ENCODE measurements at places on chromosomes 4 and X.

DNA sequence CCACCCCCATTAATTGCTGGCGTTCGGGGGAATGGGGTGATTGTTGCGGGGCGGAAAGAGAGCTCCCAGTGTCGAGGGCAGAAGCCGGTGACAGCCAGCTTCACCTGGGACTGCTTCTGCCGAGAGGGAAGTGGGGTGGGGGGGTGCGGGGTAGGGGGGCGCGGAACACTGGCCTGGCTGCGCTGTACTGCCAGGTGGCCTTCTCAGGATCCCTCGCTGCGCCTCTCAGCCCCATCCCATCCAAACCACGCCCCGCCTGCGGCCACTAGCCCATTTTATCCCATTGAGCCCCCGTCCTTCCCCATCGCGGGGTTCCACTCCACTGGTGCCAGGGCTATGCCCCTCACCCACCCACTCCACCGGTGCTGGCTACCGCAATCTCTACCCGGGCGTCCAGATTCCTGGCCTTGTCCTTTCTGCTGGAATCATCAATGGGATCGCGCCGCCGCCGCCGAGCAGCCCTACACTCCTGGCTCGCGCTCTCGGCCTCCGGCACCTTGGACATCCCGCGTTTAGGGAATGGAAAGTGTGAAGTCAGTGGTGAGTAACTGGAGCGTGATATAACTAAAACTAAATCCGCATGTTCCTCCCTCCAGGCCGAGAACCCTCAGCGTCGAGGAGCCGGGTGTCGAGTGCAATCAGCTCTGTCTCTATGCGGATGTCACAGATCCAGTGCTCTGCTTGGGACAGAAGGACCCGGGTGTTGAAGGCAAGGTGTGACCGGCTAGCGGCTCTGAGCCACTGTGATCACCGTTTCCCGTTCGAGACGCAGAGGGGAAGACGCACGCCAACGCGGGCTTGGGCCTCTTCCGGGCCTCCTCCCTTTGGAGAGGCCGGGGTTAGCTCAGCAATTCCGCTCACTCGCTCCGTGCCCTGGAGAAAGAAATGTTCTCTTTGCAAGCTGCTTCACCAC, 20.5 kb downstream of the NKX3-2 start:
- DNase-seq = no peak

- DNase-seq = no peak
Measured at GRCh38 chr4:154577324-154577723, 13.2 kb downstream of the FGA start.

- DNase-seq = no peak
Measured at GRCh38 chr4:161359491-161359890, 804.3 kb downstream of the FSTL5 start.

GRCh38 chr4:94369046-94369445, 26.4 kb upstream of the HPGDS start:
- DNase-seq = no peak

DNA sequence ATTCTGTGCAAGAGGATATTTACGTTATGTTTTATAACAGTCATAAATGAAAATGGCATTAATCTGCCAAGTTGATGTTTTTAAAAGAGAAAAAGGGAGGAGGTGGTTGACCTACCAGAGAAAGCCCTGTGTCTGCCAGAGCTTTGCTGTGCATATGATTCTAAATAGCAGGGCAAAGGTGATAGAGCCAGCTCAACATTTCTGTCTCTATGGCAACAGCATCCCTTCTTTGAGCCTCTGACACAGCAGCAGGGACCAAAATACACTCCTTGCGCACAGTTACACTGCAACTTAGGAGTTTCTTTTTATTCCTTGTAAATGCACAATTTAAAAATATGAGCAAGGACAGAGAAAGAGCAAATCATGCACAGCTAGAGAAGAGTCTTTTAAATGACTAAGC, 133.3 kb upstream of the RAI2 start:
- no peak for DNase-seq

- DNase-seq = no peak
Measured at GRCh38 chr4:158673633-158674032, 1.5 kb downstream of the ETFDH start.

DNA sequence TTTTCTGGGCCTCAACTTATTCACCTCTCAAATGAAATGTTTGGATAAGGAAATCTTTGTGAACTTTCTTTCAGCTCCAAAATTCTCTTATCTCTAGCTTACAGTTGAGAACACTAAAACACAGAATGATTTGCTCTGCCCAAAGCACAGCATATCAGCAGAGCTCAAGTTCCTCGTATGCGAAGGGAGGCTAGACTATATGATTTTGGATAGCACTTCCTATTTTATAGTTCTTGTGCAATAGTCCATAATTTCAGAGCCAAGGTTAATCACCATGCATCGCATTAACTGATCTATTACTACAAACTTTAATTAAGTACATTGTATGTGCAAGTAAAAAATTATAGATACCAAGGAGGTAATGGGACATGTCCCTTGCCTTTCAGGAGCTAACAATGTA, 27.0 kb upstream of the KLHL13 start:
- DNase-seq = no peak

DNA sequence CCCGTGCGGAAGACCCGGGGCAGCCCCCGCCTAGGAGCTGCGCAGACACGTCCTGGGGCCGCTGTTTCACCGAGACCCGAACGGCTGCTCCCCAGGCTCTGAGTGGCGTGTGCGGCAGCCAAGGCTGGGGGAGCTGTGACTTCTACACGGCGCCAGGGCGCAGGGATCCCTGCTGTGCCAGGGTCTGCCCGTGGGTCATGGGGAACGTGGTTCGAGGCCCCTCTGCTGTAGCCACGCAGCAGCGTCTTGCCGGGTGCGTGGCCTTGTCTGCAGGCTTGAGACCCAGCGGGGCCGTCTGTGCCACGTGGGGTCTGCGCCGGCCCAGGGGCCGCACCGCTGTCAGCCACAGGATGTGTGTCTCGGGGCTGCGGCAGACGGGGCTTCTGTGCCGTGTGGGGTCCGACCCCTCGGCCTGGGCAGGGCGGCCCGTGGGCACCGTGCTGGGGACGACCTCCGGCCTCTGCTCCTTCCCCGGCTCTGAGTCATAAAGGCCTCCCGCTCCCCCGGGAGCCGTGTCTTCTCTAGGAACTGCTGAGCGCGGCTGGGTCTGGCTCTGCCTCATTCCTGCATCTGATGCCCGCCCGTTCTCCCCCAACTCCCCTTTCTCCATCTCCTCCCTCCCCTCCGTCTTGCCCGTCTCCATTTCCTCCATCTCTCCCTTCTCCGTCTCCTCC, 12.7 kb upstream of the GTPBP6 start:
- DNase-seq = no peak

DNA sequence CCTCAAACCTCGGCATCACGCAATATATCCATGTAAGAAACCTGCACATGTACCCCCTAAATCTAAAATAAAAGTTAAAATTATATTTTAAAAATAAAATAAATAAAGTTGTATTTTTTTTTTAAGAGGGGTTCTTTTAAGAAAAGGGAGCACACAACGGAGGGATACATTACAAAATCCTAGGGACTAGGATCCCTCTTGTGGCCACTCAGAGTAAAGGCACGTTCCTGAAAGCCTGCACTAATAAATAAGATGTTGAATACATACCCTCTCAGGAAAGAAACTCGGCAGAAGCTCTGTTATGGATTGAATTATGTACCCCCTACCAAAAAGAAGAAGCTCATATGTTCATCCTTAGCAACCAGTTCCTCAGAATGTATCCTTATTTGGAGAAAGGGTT, 50.9 kb upstream of the PRDX4 start:
- DNase-seq = no peak

GRCh38 chrX:69093960-69094871, 71.0 kb downstream of the PJA1 start:
- DNase-seq = no peak

DNA sequence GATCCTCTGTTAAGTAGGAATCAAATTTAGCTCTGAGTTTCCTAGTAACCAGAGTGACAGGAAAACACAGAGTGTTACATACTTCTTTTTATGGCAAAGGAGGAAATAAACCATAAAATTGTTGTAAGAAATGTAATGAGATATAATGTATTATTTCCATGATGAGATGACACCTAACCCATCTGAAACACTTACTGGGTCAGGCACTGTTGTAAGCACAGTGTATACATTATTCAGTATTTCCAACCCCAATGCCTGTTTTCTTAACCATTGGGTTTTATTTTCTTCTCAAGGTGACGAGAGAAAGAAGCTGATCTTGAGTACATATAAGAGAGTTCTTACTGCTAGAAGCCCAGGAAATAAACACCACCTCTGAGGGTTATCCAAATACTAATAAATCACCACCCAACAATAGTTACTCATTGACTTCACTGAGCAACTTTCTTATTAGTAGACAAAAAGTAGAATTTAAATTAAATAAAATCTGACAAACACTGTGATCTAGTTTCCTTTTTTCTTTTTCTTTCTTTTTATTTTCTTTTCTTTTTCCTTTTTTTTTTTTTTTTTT, 4.2 kb upstream of the ENAM start:
- DNase-seq = no peak

DNA sequence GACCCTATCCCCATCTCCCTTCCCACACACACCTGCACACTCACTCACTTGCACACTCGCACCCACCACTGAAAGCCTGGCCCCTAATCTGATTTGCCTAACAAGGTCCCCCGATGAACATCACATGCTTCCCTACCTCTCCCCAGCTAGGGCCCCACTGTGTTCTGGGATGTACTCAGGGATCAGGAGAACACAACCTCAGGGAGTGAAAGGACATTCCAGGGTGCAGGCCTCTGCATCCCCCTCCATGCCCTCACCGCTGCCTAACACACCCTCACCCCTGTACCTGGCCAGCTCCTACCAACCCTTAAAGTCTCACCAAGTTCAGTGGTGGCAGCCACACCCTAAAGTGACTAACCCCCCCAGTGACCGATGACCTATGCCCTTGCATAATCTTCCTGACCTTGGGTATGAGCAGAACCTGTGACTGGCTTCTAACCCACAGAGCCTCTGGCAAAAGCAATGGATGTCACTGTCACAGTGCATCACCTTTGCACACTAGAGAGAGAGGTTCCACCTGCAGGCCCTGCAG, 2.4 kb upstream of the AFAP1 start:
- no peak for DNase-seq

DNA sequence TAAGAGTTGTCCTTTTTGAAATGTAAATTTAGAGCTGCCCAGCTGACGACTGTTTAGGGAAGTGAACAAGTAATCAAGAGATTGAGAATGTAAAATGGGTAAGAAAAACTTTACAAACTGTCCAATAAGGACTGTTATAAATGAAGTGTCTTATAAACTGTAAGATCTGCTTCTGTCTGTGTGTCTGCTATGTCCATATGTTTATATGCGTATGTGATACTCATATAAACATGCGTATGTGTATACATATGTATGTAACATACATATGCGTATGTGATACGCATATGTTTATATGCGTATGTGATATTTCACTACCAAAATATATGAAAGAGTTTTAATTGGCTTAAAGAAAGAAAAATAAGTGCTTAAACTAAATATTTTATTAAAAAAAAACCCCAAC, 416.0 kb upstream of the GALNTL6 start:
- DNase-seq = no peak

GRCh38 chr4:80016506-80016905, 56.5 kb downstream of the ANTXR2 start:
- no peak for DNase-seq

DNA sequence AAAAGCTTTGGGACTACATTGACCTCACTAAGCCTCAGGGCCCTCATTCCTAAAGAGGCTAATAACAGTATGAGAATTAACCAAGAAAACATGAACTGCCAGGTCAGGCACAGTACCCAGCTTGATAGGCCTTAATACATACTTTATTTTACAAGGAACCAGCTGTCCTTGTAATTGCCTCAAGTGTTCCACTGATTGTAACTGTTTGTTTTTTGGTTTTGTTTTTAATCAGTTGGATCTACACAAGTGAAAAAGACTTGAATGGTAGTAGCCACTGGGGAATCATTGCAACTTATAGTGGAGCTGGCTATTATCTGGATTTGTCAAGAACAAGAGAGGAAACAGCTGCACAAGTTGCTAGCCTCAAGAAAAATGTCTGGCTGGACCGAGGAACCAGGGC, 35.6 kb downstream of the PKD2 start:
- DNase-seq = no peak

- no peak for DNase-seq
Measured at GRCh38 chr4:61301271-61301670, 101.1 kb downstream of the ADGRL3 start.

DNA sequence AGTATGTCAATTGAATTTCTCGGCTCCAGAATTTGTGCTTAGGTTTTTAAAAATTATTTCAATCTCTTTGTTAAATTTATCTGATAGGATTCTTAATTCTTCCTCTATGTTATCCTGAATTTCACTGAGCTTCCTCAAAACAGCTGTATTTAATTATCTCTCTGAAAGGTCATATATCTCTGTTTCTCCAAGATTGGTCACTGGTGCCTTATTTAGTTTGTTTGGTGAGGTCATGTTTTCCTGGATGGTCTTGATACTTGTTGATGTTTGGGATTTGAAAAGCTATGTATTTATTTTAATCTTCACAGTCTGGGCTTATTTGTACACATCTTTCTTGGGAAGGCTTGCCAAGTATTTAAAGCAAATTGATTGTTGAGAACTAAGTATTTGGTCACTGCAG, 24.7 kb upstream of the HERC3 start:
- no peak for DNase-seq

DNA sequence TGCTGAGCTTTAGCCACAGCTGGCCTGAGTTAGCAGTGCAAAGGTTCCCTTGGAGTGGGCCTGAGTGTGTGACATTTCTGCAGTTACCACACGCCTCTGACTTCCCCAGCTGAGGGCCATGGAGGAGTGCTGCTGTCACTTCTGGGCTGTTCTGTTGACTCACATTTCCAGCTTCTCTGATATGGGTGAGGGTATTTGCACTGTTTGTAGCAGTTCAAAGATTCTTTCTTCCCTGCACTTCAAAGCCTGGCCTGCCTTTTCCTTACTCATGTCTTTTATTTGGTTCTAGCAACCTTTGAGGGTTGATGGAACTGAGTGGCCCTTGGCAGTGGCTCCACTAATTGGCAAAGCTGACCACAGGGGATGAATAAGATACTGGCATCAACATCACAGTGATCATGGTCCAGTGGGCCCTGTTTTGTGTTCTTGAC, 26.4 kb upstream of the SCML1 start:
- no peak for DNase-seq

DNA sequence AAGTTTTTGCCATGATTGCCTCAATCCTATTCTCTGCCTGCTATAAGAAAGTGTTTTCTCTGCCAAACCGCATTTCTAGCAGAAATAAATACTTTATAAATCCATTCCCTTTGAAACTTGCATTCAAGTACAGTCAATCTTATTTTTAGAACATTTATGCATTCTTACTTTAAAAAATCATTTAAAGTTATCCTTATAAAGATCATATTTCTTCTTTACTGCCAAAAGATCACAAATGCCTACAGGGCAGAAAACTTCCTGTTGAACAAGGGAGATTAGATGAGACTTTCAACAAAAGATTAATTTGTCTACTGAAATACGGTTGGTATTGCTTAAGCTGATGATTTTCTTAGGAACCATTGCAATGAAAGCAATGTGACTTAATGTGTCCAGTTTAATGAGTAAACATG, 207.2 kb upstream of the SLIT2 start:
- DNase-seq = no peak

DNA sequence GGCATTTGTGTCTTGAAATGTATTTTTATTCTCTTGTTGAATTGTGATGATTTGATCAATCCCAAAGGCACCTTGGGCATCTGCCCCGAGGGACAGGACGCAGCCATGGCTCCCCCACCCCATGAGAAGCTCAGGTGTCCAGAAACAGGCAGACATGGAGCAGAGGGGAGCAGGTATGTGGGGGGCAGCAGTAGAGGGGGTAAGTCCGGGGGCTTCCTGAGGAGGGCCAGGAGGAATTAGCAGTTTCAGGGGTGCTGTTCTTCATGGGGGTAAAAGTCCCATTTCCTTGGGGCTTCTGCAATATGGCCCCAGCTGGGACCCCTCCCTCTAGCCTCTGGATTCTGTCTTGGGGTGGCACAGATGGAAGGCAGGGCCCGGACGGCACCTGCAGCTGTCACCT, 67.0 kb upstream of the HMX1 start:
- DNase-seq = no peak

Data from stimulated activated CD4-positive, alpha-beta T cell treated with anti-CD3 and anti-CD28 coated beads, Interleukin-15, amount 100 ng/mL, for 48 hours (primary cell).